ENCODE measurements at places on chromosomes 2 and 18.

DNA sequence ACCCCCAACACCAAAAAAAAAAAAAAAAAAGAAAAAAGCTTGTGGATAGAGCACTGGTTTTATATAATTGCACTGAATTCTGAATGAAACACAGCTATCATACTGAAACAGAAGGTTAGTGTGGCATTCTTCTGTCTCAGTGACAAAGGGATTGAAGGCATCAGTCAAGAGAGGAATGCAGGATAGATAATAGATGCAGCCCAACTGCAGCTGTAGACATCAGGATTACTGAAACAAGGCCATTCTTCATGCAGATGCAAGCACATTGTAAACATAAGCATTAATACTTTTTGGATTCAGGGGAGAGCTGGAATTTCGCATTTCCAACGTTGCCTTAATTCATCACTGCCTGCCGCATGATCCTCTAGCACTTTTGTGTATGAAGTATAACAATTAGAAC, 897.4 kb upstream of the KLHL29 start:
- DNase-seq, result no peak

- DNase-seq, result no peak
Observed at GRCh38 chr2:222054813-222055212, 244.0 kb downstream of the PAX3 start.

GRCh38 chr2:175012516-175012915, 7.3 kb upstream of the CHN1 start:
- no peak for DNase-seq

DNA sequence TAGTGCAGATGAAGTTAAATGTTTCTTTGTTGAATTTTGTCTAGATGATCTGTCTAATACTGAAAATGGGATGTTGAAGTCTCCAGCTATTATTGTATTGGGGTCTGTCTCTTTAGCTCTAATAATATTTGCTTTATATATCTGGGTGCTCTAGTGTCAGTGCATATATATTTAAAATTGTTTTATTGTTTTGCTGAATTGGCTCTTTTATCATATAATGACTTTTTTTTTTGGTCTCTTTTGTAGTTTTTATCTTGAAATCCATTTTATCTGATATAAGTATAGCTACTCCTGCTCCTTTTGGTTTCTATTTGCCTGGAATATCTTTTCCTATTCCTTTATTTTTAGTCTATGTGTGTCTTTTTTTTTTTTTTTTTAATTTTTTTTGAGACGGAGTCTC, 79.2 kb downstream of the COMMD1 start:
- no peak for DNase-seq

GRCh38 chr2:17429130-17429529, 89.1 kb downstream of the RAD51AP2 start:
- DNase-seq, result no peak

DNA sequence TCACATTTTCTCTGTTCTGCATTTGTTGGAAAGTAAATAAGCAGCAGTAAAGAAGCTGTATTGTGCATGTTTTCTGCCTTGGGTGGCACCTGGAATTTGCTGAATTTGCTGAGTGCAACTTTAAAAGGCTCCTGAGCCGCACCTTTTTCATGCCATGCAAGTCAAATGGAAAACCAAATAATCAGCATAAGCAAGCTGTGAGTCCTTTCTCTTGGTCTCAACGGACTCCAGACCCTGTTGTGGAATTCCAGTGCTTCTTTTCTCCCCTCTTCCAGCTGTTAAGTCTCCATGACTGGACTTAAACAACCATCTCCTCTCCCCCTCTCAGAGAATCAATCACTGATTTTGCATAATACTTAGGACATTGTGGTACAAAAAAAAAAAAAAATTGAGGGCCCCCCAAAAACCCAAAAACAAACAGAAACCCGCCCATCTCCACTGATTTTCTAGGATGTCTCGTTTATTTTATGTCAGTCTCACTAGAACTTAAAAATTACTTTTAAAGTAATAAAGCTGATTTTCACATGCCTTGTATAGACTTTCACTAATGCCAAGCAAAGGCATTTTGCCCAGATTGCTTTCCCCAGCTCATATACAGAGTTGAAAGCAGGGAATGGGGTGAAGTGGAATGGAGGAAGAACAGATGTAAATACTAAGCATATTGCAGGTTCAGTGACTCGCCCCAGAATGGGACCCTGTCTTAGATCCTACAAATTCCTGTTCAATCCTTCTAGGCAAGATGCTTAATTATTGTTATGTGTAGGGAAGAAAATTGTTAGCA, 5.1 kb upstream of the CETN1 start:
- no peak for DNase-seq

DNA sequence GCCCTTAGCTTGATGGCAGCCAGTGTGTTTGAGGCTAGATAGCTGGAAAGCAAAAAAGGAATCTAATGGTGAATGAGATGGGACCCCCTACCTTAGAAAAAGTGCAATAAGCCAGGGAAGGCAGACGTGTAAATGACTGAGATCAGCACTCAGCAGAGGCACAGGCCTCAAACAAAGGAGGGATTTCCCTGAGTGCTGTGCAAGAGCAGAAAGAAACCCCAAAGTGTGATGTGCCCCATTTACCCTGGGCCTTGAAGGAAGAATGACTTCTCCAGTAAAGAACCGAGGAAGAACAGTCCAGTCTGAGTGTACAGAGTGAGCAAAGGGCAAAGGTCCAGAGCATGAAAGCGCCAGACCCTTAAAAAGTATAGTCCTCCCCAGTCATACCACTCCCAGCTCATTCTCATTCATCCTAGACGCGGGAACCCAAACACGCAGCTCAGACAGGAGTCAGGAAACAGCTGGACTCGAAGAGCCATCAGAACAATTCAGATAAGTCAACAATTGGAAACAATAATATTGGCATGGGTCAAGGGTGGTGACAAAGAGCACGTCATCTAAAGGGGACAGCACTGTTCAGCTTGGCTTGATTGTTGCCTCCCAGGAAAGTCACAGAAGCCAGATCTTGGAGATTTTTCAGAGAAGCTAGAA, 121.7 kb downstream of the INO80D start:
- no peak for DNase-seq

DNA sequence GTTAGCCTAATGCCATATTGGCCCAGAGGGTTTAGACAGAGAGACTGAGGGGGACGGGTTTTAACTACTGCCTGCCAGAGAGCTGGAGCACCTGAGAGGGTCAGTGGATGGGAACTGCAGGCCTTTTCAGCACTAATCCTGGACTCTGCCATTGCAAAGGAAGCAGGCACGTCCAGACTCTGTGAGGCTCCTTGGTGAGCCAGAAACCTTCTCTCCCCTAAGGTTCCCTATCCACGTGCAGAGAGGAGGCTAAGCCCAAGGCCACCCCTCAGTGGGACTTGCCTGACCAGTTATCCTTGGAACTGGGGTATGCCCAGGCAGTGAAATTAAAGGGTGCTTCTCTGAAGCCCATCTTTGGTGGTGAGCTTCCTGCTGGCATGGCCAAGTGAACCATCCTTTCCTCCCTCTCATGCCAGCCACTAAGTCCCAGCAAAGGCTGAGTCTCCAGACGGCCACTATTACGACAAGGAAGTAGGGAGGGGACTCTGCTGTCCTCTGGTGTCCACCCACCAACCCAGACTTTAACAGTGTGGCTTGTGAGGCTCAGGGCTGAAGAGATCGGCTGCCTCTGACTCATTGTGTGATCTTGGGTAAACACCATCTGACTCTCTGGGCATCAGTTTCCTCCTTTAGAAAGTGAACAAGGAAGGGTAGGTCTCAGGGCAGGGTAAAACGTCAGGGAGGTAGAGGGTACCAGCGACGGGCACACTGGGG, 3.9 kb upstream of the MLPH start:
- DNase-seq, result no peak

- no peak for DNase-seq
Observed at GRCh38 chr2:131413148-131413747, 49.3 kb upstream of the RAB6D start.

GRCh38 chr2:114085238-114085637, 195.3 kb downstream of the ACTR3 start:
- no peak for DNase-seq

DNA sequence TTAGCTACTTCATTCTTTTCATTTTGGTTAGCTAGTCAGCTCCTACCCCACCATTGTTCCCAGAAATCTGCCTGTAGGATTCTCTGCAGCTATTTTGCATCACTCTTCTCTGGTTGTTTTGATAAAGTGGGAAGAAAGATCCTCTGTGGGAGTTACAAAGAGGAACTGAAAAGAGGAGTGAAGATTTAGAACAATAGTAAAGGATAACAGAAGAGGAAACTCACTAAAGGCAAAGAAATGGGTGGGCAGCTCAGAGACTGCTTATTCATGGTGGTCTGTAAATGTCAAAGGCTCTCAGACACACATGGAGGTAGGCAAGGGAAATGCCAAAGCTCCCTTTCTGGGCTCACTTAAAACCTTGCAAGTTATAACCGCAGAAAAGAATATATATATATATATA, 17.2 kb upstream of the CD207 start:
- no peak for DNase-seq

GRCh38 chr2:71852141-71852711, 295.4 kb downstream of the CYP26B1 start:
- DNase-seq, result no peak

GRCh38 chr2:127000937-127001336, 102.2 kb downstream of the TEX51 start:
- DNase-seq, result no peak

DNA sequence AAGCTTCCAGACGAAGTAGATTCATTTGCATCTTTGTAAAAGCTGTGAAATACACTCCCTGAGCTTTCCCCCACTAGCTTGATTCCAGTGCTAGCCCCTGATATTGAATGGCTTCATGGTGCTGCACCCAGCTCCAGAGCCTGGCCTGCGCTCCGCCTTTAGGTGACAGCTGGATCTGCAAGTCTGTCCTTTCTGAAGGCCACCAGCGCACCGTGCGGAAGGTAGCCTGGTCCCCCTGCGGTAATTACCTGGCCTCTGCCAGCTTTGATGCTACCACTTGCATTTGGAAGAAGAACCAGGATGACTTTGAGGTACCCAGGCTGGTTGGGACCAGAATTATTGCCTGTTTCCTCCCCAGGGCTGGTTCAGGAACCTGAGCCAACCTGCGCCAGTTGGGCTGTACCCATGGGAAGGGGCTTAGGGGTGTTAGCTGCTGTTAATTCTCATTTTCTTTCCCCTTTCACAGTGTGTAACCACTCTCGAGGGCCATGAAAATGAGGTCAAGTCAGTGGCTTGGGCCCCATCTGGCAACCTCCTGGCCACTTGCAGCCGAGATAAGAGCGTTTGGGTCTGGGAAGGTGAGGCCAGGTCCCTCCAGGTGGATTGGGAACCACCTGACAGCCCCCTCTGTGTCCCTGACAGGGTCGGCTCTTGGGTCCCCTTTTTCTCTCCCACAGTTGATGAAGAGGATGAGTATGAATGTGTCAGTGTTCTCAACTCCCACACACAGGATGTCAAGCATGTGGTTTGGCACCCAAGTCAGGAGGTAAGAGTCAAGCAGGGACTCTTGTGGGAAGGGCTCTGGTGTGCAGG, 1.3 kb downstream of the CIAO1 start:
- DNase-seq, result peak; percentile 60

DNA sequence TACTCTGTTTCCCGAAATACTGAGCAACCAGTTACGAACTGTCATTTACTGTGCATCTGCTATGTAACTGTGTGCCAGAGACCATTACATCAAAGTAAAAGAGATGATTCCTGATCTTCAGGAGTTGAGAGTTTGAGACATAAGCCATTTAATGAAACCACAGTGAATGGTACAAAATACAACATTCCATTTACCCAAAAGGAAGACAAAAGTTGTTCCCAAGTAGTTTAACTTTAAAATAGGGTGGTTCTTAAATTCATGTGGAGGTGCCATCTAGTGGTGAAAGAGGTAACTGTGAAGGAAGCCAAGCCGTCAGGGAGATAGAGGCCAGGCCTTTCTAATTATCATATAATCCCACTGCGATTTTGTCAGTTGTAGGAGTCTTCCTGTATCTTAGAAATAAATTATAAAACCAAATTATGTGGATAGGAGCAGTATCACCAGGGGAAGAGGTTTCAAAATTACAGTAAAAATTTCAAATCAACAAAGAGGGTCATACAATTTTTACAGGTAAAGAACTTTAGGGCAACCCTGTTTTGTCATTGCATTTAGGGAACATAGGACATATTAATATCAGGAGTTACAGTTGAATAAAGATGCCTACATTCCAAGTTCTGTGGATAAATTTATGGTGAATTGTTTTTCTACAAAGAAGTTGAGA, 67.7 kb downstream of the EPAS1 start:
- DNase-seq, result peak; percentile 34

- DNase-seq, result peak; percentile 72
Observed at GRCh38 chr2:112181571-112182290, 43.5 kb downstream of the FBLN7 start.

- no peak for DNase-seq
Observed at GRCh38 chr2:183998041-183998796, 600.1 kb upstream of the ZNF804A start.

- DNase-seq, result no peak
Observed at GRCh38 chr18:29077344-29077743, 900.4 kb upstream of the CDH2 start.

DNA sequence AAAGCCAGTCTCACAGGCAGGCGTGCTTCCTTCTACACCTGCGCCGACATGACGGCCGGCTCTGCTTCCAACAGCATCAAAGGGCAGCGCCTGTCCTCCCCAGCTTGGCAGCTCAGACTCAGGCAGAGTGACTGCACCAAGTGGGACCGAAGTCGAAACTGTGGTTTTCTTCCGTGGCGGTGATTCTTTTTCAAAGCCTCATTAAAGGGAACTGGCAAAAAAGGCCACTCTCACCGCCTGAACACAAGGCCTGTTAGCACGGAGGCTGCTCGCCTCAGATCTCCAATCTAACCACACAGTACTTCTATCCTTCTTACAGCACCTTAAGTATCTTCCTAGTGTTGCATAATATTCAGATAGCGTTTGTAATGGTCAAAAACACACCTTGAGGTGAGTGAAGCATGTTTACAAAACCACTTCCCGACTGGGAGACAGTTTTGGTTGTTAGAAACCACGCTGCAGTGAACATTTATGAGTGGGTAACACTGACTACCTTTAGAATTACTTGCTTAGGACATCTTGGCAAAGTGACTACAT, 236.4 kb downstream of the HDAC4 start:
- DNase-seq, result peak; percentile 9

- DNase-seq, result no peak
Observed at GRCh38 chr18:46264255-46264654, 160.1 kb downstream of the HAUS1 start.

DNA sequence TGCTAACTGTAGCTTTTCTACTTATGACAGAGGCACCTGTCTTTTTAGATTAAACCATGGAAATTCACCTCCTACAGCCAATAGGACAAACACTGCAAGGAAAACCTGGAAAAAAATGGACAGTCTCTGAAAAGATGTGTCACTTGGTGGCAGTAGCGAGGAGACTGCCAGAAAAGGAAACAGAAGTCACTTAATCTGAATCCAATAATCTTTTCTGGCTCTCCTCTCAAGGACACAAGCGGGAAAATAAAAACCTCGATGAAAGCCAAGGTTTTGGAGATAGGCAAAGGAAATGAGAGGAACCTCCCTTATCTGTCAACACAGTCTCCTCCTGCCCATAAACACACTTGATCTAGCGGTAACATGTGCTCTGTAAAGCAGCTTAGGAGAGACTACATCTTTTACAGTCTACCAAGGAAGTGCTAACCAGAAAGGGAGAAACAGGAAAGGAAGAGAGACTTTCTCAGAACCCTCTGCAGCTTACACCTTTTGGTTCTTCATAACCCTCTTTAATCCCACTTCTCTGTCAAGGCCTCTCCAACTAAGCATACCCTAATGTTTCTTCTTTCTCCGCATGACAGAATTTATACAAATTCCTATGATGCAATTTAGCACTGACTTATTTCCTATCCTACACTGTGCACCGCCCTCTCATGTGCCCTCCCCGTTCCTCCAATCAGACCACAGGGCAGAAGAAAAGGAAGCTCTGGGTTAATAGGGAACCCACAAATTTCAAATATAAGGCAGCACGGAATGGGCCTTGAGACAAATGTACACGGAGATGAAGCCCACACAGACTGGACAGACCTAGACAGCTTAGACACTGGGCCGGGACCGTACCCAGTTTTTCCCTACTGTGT, 52.8 kb downstream of the CLASP1 start:
- DNase-seq, result no peak

Data from stimulated activated CD4-positive, alpha-beta T cell treated with anti-CD3 and anti-CD28 coated beads, Interleukin-2, amount 100 ng/mL, for 24 hours (primary cell).